LHCN-M2 (cell line): ENCODE measurements at places on chromosomes 3 and 15. TPM values are rescaled to one million over a fixed set of nuclear protein-coding genes. Genes with fewer than 3 reads are reported as not detected.

DNA sequence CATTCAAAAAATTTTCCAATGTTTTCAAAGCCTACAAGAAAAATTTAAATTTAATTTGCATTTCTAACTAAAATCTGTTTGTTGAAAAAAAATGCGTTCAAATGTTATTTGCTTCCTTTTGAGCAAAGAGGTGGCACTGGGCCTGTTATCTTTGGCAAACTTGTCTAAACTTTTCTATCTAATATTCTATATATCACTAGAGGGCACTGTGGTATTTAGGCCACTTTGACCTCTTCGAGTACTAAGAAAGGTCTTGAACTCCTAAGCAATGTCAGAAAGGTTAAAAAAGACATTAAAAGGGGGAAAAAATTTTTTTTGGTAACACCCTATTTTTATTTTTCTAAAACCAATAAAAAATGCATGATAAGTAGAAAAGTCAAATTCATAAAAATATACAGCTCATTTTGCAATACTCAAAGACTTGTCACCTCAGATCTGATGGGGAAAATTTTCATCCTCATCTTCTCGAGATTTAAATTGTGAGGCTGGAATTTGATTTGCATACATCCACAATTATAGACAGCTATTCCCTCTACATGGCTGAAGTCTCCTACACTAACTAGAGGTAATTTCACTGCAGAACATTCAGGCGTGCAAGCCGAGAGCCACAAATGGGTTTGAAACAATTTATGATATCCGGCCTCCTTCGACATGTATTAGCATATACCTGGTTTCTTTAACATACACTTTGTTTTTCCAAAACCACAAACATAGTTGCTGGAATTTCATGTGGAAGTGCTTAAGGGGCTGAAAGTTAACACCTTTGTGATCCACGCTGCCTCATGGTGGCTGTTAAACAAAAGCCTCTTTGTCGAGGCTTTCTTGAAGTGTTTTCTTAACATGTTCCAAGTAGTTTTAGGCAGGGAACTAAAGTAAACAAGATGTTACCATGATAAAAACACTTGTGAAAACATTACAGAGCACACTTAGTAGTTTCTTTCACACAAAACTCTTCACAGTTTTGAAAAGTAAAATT, 576.4 kb downstream of the FOXP1 start:
- peak; percentile 43 for DNase-seq

GRCh38 chr15:60116456-60117089, 112.5 kb downstream of the FOXB1 start:
- DNase-seq, result no peak

DNA sequence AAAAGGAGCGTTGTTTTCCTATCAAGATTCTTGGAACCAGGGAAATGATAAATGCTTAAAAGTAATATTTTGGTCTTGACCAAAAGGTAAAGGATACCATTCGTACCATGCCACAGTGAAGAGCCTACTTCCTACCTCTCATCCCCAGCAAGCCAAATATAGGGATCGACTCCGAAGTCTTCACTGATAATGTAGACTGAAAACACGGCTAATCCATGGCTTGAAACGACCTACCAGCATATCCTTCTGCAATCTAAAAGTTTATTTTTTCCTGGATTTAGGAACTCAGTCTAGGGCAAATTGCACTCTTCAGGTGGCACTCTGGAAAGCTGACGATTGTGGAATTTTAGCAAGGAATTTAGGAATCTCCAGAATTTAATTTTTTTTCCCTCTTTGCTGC, 1.9 kb upstream of the SEMA6D start:
- no peak for DNase-seq

DNA sequence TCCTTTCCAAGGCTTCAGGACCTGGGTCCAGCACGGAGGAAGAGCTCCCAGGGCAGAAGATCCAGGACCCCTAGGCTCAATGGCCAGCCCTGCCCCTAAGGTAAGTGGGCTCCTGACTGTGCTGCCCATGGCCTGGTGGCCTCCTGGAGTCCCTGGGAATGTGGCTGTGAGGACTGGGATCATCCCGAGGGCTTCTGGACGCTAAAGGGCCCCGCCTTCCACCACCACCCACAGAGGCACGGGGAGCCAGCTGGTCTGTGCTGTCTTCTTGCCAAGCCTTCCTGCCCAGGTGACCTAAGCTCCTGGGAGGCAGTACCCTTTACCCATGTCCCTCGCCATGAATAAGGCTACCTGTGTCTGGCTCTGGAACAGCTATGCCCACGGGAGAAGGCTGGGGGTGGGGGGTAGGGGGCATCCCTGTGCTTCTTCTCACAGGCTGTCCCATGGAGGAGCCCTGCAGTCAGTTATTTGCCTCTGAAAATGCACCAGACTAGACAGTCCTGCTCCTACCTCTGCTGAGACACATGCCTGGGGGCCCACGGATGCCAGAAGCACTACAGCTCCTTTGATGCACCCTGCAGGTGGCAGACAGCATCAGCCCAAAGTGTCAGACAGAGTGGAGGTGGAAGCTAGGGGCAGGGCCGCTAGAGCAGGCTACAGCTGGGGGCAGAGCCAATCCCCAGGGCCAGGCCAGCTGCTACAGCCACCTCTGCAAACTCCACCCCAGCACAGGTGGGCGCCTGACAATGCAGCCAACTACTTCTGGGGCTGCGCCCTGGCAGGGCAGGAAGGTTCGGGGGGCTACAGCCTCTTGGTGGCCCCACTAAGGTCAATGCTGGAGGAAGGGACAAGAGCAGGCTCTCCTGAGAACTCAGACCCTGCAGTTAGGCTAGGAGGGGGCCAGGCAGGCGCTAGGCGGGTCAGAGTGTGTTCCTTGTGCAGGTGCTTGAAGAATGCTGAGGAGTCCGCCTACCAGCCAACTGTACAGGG, 90.9 kb downstream of the SEC22A start:
- no peak for DNase-seq

GRCh38 chr3:39191111-39191510, 1.3 kb downstream of the XIRP1 start:
- no peak for DNase-seq

DNA sequence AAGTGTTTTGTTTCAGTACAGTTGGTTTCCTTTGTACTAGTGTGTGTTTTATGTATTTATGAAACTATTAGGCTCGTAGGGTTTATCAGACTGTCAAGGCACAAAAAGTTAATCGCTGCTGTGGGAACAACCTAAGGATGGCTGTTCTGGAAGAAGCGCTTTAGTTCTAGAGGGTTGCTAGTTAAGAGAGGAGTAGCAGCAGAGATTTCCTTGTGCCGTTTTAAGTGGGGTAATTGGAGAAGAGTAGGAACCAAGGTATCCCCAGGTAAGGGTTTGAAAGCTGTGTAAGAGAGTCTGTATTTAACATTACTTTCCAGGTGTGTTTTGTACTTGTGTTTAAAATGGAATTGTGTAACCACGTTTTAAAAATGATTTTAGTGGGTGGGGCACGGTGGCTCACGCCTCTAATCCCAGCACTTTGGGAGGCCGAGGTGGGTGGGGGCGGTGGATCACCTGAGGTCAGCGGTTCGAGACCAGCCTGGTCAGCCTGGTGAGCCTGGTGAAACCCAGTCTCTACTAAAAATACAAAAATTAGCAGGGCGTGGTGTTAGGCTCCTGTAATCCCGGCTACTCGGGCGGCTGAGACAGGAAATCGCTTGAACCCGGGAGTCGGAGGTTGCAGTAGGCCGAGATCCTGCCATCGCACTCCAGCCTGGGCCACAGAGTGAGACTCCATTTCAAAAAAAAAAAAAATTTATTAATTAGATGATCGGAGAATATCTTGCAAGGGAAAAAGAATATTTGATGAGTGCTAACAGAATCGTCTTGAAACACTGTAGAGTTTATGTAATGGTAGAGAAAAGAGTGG, 2.6 kb downstream of the MORF4L1 start:
- no peak for DNase-seq

- no peak for DNase-seq
These were observed 3.2 kb upstream of the TBC1D23 start for GRCh38 chr3:100257586-100257985.

GRCh38 chr3:40254891-40255290, 54.6 kb upstream of the EIF1B start:
- no peak for DNase-seq

- no peak for DNase-seq
These were observed 14.2 kb downstream of the ESYT3 start for GRCh38 chr3:138448631-138449030.

- peak; percentile 23 for DNase-seq
These were observed 33.2 kb downstream of the SMAD6 start for GRCh38 chr15:66734961-66735908.

DNA sequence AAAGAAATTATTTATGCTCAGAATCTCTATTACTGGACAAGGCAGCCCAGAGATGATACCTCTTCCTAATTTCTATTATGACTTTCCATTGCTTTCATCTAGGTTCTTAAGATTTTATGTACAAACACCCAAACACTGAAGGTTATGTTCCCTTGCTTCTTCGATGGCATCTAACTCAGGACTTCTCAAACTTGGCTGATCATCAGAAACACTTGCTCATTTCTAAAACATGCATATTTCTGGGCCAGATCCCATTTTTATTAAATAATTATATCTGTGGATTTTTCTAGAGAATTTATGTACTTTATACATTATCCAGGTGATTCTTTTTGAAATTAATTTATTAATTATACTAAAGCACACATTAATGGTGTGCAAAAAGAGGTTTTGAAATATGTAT, 482.4 kb upstream of the NR2F2 start:
- DNase-seq, result no peak

DNA sequence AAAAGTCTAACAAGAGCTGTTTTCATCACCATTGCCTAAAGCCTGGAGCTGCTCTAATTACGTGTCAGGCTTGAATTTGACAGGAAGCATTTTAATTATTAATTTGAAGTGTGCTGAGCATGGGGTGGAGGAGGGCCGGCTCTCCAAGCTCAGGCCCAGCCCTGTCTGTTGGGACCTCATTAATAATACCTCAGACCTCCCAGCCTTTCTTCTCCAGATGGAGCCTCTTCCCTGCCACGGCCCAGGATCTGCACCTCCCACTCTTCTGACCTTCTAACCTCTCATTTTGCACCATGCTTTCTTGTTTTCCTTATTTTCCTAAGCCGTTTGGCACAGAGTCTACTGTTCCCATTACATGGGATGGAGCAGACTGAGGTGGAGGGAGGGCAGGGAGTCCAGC, 30.0 kb downstream of the INSYN1 start:
- no peak for DNase-seq

- peak; percentile 18 for DNase-seq
These were observed 2.0 kb downstream of the MECOM start for GRCh38 chr3:169661361-169662131.

- peak; percentile 43 for DNase-seq
These were observed 115.2 kb downstream of the USP13 start for GRCh38 chr3:179768080-179768479.

SLC15A2 gene
- total RNA-seq, result 0.06 and 0.11 TPM in 2 replicates

CCR3 gene
- not detected in 2 replicates for total RNA-seq

CELSR3 gene
- 4.3 and 4.5 TPM in 2 replicates for total RNA-seq

ADAMTS17 gene
- 0.11 TPM in 1 of 2 replicates, not detected in the other for total RNA-seq

RBP2 gene
- not detected in 2 replicates for total RNA-seq

SH2D7 gene
- total RNA-seq, result not detected in 2 replicates
